NCI-H510A (cell line): ENCODE measurements at places on chromosomes 12 and 14.
A peak's percentile ranks its signal among the peaks of the same experiment; 100 is the strongest.

DNA sequence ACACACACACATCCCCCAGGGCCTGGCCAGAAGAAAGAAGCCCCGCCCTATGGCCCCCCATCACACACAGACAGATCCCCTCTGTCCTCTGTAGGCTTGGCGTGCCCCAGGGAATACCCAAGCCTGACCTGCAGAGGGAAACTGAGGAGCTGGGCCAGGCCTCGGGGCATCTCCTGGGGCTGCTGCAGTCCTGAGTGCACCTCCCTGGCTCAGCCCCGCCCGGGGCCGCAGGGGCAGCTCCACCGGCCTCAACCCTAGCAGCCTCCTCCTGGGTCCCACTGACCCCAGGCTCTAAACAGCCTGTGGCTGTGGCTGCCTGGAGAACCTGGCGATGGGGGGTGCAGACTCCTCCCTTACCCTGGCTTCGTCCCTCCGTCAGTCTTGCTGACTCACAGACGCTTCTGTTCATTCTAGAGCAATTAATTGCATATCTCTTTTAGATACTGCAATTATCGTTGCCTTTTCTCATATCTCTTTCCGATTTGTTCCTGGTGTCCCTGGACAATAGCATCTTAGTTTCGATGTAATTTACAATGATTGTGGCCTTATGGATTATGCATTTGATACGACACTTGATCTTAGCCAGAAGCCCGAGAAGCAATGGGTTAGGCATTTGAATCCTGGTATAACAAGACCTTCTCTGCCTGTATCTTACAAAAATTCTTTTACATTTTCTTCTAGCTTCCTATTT, 45.8 kb upstream of the EIF5 start:
- DNase-seq = no peak

DNA sequence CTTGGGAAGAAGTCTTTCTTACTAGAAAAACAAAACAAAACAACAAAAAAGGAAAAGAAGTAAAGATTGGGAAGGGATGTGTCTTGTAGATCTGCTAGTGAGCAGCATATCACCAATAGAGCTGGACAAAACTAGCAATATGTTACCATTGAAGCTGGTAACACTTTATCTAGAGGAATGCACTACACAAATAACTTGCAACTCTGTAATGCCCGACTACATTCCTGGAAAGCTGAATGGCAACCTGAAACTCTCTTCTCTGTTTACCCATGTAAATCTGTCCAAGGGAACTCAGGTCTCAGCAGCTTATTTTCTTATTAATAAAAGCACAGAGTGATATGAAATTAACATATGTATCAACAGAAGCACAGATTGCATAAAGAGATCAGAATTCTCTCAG, 624.4 kb downstream of the KCNH5 start:
- no peak for DNase-seq

DNA sequence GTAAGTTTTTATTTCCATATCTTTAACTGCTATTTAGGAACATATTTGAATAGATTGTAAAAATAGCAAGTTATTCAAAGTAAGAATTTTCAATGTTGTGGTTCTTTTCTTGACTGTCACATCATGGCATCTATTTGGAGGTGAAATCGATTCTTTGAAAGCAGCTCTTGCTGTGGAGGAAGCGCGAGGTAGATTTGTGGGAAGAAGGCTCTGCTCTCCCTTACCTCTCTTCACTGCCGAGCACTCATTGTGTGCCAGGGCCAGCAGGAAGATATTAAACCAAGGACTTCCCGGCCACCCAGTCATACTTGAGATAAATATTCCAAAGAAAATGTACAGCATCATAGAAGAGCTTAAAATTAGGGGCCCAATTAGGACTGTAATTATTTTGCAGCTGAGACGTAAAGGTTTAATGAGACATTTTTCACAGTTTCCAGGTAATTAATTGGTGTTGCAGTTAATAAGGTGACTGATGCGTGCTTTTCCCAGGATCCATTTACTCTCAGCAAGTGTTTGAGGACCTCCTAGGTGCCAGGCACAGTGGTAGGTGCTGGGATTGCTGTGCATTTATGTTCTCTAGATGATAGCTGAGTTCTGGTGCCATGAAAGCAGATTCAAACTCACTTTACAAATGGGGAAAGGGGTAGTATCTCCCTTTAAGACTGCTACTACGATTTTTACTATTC, 89.2 kb upstream of the DYNC1H1 start:
- no peak for DNase-seq

- no peak for DNase-seq
Observed at GRCh38 chr12:65938807-65939206, 114.5 kb downstream of the HMGA2 start.

DNA sequence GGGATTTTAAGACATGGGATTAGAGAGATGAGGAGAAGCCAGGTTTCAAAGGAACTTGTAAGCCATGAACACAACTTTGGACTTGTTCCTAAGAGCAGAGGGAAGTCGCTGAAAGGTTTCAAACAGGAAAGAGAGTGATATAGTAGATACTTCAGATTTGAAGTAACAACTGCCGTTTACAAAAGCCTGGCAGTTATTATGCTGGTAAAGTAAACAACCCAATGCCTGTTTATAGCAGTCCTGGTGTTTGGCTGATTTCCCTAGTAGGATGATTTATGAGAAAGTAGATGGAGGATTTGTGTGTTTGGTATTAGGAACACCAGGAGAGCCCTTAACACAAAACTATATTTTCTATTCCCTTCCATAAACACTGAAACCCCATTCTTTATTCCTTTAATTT, 285.7 kb downstream of the RMST start:
- peak; percentile 29 for DNase-seq

DNA sequence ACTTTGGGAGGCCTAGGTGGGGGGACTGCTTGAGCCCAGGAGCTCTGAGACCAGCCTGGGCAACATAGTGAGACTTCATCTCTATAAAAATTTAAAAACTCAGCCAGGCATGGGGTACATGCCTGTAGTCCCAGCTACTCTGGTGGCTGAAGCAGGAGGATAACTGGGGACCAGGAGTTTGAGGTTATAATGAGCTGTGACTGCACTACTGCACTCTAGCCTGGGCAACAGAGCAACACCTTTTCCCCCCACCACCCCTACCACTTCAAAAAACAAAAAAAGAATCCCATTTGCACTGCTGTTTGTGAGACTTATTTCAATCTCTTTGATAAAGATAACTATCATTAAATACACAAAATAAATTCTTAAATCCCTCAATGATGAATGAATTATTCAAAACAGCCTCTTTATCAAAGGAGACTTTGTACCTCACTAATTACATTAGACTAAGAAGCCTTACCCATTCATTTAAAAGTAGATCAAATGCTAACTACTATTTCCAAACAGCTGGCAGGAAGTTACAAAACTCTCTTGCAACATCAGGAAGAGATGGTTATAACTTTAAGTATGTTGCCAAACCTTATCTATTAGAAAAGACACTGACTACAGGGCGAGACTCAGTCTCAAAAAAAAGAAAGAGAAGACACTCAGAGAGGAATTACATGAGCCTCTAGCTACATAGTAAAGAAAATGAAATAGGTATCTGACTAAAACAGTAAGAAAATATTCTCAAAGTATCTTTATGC, 14.7 kb downstream of the BLTP3B start:
- no peak for DNase-seq

GRCh38 chr14:72907886-72908285, 14.0 kb upstream of the DPF3 start:
- DNase-seq = no peak

- no peak for DNase-seq
Observed at GRCh38 chr14:36675581-36675980, 13.9 kb downstream of the PAX9 start.

GRCh38 chr14:38982837-38983236, 120.2 kb downstream of the SEC23A start:
- DNase-seq = no peak

DNA sequence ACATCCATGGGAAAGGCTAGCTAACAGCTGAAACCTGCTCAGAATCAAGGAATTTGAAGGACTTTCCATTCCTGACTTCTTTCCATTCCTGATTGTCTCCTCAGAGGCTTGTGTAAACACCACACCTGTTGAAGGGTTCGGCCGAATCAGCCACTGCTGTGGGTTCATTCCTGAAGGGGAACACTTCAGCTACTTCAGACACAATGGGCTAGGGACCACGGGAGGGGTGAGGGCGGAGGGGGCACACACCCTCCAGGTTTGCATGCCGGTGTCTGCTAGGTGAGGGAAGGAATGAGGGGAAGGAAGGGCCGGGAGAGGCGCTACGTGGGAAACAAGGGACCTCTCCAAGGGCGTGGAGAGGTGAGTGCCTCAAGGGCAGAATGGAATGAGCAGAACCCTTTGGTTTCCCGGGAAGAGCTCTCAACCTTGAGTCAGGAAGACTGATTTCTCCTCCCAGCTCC, 1.3 kb downstream of the GPRC5A start:
- DNase-seq = no peak

GRCh38 chr14:55353686-55354467, 57.8 kb downstream of the ATG14 start:
- DNase-seq = no peak

DNA sequence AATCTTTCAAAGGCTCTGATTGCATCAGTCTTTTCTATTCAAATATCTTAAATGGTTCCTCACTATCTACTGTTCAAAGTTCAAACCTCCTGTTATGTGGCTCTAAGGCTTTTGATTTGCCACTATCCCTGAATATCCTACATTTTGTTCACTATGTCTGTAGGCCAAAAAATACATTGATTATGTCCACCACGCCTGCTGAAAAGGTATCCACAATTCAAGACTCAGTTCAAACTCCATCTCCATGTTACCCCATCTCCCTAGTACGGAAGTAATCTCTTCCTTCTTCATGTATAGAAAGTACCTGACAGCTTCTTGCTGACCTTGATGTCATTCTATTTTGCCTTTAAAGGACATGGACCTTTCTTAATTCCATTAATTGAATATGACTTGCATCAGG, 24.8 kb downstream of the TAOK3 start:
- DNase-seq = no peak

DNA sequence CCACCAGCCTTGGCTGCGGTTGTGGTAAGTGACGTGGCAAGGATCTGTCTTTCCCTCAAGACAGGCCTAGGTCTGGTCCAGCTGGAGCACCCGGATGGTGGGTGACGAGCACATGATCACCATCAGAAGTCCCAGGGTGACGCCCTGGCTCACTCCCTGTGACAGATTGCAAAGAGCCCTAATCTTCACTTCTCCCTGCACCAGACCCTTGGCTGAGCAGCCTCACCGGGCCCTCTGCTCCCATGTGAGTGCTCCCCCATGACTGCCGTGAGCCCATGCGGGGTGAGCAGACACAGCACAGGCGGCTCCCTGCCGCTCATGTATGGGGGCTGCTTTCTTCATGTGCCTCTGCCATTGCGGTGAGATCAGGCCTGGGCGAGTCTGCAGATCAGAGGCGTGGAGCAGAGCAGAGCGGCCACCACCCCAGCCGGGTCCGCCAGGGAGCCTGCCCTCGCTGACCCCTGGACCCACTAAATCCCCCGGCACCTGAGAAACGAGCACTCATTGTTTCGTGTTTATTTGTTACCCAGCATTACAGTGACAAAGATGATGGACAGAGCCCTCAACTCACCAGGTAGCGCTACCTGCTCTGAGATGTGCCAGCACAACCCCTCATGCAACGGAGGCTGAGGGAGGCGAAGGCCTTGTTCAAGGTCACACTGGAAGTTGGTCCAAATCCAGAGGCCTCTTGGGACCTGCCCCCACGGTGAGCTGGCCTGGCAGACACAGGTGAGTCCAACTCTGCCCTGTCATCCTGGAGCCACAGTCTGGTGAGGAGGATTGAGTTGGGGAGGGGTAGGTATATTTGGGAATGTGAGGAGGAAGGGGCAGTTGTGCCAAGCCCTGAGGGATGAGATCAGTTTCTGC, 9.3 kb upstream of the DIO3 start:
- no peak for DNase-seq

GRCh38 chr12:30417697-30418231, 277.9 kb downstream of the IPO8 start:
- no peak for DNase-seq

- DNase-seq = no peak
Observed at GRCh38 chr12:21568115-21568514, 36.5 kb downstream of the GYS2 start.

DNA sequence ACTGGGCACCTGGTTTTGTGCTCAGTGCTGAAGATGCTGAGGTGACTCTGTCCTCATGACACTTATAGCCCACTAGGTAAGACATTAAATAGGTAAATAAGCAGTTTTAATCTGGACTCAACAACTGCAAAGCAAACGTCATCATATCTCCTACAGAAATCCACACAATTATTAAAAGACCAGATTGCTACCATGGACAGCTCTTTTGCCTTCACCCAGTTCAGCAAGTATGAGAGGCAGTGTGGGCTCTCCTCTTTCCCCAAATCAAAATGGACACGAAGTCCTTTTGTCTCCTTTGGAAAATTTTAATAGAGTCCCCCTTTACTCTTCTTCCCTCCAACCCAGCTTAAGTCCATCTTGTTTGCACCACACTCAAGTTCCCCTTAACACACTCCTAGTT, 171.1 kb downstream of the RPAP3 start:
- no peak for DNase-seq

GRCh38 chr12:110606253-110606611, 7.7 kb upstream of the TCTN1 start:
- no peak for DNase-seq

DNA sequence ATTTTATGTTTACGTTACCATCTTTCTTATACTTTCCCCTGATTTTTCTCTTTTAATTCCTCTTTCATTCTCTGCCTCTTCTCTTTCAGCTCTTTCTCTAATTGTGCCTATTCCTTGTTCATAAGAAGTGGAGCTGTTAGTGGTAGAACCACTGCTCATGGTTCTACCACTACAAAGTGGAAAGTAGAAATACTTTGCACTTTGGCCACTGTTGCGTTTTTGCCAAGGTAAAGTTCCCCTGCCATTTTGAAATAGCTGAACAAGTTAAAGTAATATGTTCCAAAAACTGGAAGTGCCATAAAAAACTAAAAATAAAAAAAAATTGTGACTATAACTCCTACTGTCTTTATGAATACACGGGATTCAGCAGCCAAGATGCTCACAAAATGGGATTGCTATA, 130.6 kb downstream of the MON2 start:
- DNase-seq = no peak

- DNase-seq = no peak
Observed at GRCh38 chr14:90777830-90778485, 38.3 kb downstream of the TTC7B start.

- no peak for DNase-seq
Observed at GRCh38 chr14:30960216-30960615, 65.2 kb upstream of the AP4S1 start.

- DNase-seq = no peak
Observed at GRCh38 chr12:132619386-132620112, 973 bp downstream of the P2RX2 start.

DNA sequence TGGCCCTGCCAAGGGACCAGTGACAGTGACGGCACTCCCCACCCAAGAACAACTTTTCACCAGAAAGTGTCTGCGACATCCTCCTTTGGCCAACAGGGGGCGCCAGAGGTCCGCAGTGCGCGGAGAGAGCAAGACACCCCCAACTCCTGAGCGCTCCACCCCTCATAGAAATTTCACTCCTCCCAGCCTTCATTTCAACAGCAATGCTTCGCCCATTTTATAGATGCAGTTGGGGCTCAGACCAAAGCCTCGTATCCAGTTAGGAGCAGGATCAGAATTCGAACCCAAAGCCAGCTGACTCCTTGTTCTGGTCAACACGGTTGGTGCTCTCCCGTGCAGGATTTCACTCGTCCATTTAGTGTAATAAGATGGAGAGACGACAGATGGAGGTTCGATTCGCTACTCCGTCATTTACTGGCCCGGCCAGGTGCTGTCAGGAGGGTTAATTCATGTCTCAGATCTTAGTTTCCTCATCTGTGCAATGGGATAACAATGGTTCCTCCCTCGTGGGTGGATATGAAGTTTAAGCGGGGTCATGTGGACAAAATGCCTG, 2.4 kb upstream of the POP5 start:
- DNase-seq = peak; percentile 50
